ENCODE measurements at places on chromosomes 3 and 15. TPM values are rescaled to one million over a fixed set of nuclear protein-coding genes. Genes with fewer than 3 reads are reported as not detected.

Gene CCR9
- total RNA-seq, result not detected

Gene SLC9C1
- total RNA-seq, result 0.43 TPM

Gene CLDN16
- total RNA-seq, result 1.3 TPM

Gene ACAD9
- total RNA-seq, result 32.8 TPM

Gene TMCO5A
- total RNA-seq, result not detected

Gene SI
- total RNA-seq, result not detected

Gene GOLGA8J
- not detected for total RNA-seq

Gene NANOGP8
- total RNA-seq, result 0.24 TPM

Measured in tracheal epithelial cell (primary cell).